ENCODE measurements at places on chromosomes 2 and 18.
A peak's percentile ranks its signal among the peaks of the same experiment; 100 is the strongest.

DNA sequence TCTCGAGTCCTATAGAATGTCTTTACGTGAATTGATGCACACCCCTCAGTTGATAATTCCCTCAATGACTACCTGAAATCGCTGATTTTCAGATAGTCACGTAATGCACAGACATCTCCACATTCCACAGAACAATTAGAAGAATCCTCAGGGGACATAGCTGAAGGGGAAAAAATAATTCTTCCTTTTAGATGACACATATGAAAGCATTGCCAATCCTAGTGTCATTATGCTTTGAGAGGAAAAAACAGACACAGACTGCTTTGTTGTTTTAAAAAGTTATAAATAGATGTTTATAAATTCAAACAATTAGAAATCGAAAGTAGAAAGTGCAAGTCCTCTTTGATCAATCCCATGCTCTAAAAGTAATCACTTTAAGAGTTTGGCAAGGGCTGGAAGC is 100.6 kb upstream of the FN1 start:
- DNase-seq, result no peak

DNA sequence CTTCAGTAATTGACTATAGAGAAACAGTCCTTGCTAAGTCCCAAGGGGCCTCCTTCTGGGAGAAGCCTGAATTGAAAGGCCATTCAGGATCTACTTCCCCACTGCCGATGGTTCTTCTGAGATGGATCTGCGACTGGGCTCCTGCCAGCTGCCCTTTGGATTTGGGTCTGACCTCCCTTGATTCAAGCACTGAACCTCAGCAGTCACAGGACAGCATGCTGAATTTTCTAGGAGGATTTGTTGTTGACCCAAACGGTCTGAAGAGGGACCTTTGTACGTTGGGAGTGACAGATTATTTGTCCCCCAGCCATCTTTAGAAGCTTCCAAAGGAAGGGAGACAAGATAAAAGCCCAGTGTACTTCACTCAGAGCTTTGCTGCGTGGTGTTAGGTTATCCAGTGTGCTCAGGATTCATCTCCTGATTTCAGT is 67.1 kb downstream of the NXPH2 start:
- no peak for DNase-seq

GRCh38 chr18:69957747-69958146 is 10.1 kb upstream of the CD226 start:
- DNase-seq, result no peak

DNA sequence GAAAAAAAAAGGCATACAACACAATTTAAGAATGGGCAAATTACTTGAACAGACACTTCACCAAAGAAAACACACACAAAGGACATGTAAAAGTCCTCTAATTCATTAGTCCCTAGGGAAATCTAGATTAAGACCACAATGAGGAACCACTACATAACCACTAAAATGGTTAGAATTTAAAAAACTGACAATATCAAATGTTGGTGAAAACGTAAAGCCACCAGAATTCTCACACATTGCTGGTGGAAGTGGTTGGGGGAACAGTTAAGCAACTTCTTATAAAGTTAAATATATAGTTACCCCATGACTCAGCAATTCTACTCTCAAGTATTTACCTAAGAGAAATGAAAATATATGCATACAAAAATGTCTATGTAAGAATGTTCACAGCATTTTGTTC is 11.8 kb downstream of the RTN4 start:
- no peak for DNase-seq

GRCh38 chr2:263022-263738 is 652 bp downstream of the SH3YL1 start:
- no peak for DNase-seq

GRCh38 chr18:51030537-51031258 is 685 bp downstream of the SMAD4 start:
- DNase-seq, result peak; percentile 63

Measured in activated T-cell treated with anti-CD3 and anti-CD28 coated beads for 48 hours (primary cell).